ENCODE measurements at places on chromosomes 11 and 22.

GRCh38 chr22:32917577-32918354 lies 116.3 kb downstream of the TIMP3 start:
- no peak for DNase-seq

- DNase-seq, result no peak
Observed at GRCh38 chr11:118892514-118892913, 8.8 kb downstream of the CXCR5 start.

GRCh38 chr11:62172294-62172693 lies 17.7 kb upstream of the SCGB1D1 start:
- no peak for DNase-seq

DNA sequence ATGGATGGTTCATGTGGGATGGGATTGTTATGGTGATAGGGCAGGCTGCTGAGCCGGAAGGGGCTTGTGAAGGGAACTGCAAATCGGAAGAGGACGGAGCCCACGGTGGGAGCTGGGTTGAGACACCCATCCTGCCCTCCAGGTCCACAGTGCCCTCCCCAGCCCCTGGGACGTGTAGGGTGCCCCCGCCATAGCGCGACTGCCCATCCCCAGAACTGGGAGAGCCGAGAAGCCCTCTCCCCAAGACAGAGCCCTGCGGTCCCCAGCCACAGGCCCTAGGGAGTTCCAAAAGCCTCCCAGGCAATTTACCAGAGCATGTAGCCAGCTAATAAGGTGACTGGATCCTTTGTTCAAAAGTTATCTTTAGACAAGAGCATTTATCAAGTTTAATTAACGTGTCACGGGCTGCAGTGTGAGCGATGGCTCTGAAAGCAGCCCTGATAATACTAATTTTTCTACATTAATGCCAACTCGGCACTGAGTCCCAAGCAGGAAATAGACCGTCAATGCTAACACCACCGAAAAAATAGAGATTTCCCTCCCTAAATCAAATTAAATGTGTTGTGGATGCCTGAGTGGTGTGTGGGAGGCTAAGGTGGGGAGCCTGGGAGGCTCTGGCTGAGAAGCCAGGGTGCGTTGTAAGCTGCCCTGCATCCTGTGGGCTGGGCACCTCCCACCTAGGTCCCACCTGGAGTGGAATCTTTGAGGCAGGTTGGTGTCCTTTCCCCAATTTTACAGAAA lies 76.8 kb upstream of the RTL6 start:
- DNase-seq, result no peak

- DNase-seq, result no peak
Observed at GRCh38 chr11:12687740-12688139, 13.5 kb downstream of the TEAD1 start.

DNA sequence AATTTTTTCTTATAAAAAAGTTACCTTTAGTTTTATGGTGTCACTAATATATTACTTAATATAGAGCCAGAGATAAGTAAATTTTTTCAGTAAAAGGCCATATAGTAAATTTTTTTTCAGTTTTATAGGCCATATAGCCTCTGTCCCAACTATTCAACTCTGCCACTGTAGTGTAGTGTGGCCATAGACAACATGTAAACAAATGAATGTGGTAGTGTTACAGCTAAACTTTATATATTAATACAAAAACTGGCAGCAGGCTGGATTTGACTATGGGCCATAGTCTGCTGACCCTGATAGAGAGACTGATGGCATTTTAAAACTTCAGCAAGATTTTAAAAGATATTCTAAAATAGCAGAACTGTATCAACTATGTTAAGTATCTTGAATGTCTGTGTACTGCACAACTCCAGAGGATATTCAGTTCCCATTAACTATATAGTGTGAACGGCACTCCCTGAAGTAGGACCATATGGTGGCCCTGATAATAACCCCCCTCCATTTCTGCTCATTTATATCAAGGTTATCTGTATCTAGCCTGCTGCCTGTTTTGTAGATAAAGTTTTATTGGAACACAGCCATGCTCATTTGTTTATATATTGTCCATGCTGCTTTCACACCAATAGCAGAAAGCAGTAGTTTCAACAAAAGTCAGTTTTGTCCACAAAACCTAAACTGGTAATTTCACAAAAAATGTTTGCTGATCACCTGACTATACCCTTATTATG lies 71.6 kb downstream of the PRMT3 start:
- no peak for DNase-seq

DNA sequence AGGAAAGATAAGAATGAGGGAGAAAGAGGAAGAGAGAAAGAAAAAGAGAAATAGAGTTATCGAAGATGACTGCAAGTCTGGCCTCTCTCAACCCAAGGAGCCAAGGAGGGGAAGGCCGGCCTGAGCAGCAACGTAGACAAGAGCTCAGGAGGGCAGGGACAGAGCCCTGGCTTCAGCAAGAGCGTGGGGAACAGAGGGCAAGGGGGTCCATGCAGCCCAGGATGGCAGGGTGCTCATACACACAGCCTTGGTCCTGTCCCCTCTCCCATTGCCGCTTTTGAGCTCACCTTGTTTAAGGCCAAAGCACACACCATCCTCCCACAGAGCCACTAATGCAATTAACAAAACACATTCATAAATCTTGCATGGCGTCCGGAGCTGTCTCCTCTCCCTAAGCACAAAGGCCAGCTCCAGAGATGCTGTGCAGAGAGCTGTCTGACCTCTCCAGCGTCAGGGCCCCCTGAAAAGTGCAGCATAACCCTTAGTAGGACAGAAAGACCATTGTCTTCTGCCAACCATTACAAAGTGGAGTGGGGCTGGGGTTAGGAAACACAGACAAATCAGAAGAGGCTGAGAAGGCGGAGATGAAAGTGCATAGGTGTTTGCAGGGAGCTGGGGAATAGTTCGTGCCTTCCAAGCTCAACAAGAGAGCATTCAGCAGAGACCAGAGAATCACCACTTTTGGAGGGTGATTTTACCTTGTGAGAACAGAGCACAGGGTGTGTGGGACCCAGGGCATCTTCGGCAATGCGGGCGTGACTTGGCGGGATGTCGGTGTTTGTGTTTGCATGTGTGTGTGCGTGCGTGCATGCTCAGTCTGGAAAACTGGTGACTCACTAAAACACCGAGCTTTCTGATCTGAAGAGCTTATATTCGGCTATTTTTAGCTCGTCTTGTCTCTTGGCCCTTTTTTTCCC lies 28.2 kb upstream of the JAM3 start:
- no peak for DNase-seq

DNA sequence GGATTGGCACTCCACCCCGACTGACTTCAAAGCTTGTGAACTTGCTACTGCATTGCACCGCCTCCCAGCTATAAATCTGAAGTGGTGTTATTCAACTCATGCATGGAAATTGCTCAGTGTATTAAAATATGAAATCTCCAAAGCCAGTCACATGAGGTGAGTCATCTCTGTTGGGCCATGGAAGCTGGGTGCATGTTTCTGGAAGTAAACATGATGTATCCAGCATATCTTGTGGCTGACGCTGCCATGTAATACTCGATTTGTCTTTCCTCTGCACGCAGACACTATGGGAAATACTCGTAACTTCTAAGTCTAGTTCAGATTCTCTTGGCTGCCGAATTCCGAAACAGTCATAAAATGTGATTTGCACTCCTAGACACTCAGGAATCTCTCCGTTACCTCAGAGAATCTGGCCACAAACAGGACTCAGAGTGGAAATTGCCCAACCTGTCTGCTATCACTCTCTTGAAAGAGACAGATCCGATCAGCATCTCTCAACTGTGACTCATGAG lies 154.9 kb upstream of the MPPED2 start:
- no peak for DNase-seq

DNA sequence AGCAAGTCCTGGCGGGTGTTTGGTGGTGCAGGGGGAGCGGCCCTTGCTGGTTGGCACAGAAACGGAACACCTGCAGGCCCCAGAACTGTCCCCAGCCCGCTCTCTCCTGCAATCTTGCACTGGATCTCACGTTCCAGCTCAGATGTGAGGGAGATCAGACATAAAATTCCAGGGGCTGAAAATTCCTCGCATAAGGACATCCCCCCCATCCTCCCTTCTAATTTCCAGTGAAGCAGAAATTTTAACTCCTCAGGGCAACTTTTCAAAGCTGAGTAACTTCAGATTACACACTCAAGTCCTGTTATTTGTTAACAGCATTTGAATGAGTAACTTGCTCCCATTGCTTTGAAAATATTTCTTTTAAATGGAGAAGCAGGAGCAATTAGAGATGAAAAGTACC lies 40.3 kb upstream of the RASSF10 start:
- DNase-seq, result no peak

- no peak for DNase-seq
Observed at GRCh38 chr22:29570456-29570855, 10.5 kb downstream of the NIPSNAP1 start.

GRCh38 chr22:47337161-47337621 lies 574.7 kb downstream of the TBC1D22A start:
- no peak for DNase-seq

- DNase-seq, result no peak
Observed at GRCh38 chr11:120174866-120175265, 36.0 kb upstream of the OAF start.

DNA sequence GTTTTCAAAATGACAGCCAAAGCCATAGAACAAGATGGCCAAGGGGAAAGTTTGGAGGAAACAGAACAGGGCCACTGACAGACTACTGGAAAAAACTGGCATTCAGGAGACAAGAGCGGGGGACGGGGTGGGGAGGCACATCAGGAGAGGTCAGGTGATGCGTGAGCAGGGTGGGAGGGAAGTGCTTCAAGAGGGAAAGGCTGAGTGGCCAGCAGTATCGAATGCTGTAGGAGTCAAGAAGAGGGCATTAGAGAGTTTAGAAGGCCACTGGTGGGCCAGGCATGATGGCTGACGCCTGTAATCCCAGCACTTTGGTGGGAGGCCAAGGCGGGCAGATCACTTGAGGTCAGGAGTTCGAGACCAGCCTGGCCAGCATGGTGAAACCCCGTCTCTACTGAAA lies 8.2 kb downstream of the GTPBP1 start:
- DNase-seq, result no peak

GRCh38 chr11:109046284-109046992 lies 375.6 kb upstream of the C11orf87 start:
- no peak for DNase-seq

DNA sequence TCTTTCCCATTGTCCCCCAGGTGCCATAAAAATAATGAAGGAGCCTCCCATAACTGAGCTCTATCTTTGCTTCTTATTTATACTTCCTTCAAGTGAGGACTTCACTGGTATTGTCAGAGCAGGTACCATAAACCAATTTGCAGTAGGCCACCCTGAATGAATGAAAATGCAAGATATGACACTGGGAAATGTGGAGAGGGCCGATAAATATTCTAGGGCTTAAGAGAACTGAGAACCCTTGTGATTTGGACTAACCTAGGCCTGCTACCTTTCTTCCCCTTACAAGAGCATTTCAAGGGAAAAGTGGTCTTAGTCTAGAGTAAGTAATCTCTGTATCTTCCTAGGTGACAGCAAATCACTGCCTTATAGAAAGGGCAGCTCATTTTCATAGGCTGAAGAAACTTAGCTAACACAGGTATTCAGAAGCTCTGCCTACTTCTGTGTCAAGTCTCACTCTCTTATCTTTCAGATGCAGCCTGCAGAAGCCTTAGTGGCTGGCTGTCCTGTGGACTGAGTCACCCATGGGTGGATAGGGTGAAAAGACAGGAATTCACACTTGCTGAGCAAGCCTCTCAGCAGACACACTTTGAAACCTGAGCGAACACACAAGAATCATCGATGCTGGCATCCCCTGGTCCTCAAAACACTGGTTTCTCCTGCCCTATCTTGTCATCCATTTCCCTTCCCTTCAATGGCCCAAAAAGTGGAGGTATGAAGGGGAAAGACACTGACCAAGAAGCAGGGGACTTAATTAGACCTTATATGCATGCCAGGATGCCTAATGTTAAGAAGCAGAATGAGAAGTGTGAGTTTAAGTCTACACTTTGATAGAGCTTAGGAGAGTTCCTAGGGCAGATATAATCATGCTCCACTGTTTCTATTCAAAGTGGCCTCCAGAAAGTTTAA lies 15.2 kb downstream of the NRIP3 start:
- DNase-seq, result no peak

GRCh38 chr11:81476345-81476744 lies 1257.3 kb downstream of the FAM181B start:
- no peak for DNase-seq

GRCh38 chr11:98104249-98104648 lies 916.5 kb upstream of the CNTN5 start:
- no peak for DNase-seq

Measured in GDM1 (cell line).